NCI-H69 (cell line): ENCODE measurements at places on chromosomes 4 and X.

GRCh38 chr4:8281519-8282133 lies 12.1 kb downstream of the HTRA3 start:
- DNase-seq: no peak

- no peak for DNase-seq
These were observed 77.3 kb downstream of the ARSJ start for GRCh38 chr4:113901994-113902787.

- no peak for DNase-seq
These were observed 19.1 kb downstream of the VSIG1 start for GRCh38 chrX:108064001-108064400.

DNA sequence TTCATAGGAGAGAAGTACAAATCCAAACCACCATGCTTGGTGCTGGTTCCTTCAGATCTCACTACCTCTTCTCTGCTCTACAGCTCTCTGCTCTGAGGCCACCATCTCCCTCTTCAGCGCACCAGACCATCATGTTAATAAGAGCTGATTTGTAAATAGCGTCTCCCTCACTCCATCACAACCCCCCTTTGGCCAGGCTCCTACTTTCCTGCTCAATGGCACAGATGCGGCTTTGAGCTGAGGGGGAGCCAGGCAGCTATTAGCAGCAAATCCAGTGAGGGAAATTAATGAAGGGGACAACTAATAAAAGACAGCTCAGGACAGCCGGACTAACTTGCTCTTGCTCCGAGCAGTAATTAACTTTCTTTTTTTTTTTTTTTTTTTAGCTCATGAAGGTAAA lies 13.1 kb downstream of the NEUROG2 start:
- no peak for DNase-seq

GRCh38 chr4:36363024-36363423 lies 81.6 kb downstream of the DTHD1 start:
- DNase-seq: no peak

DNA sequence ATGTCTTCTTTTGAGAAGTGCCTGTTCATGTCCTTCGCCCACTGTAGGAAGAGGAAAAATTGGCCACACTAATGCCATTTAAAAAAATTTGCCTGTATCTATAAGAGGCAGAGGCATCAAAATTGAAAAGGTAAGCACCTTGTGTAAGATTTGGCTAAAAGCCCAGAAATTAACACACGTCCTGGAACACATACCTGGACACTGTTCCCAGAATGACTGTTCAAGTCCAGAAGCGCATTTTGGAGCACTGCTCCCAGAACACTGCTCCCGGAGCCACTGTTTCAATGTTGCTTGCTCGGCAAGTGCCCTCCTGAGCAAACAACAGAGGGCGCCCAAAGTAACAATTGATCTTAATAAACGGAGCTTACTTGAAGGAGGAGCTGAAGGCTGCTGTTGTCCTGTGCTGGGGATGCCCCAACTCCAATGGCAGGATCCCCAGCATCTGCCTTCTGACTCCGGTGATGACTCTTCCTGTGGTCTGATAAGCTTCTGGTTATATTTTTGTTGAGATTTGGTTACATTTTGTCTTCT lies 1958.6 kb downstream of the C4orf33 start:
- DNase-seq: peak; percentile 2
